Progenitor cell of endocrine pancreas (in vitro differentiated cells): ENCODE measurements at places on chromosomes 7 and 10. TPM values are rescaled to one million over a fixed set of nuclear protein-coding genes. Genes with fewer than 3 reads are reported as not detected.

DNA sequence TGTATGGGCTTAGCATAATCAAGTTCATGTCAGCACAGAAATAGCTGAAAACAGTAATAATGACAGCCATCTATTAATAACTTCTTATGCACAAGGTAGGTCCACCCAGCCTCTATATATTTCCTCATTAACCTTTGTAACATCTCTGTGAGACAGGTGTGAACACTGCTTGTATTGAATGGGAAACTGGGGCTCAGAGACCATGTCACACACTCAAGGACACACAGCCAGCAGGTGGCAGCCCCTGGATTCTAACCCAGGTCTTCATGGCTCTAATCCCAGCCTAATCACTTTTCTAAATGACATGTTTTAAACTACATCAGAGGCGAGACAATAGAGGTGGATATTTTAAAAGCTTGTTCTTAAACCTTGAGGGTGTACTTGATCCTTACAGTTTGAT is 591.4 kb downstream of the PARD3 start:
- H3K27me3 ChIP-seq, result no peaks in the 10 kb centered on the region
- H3K4me1 ChIP-seq, result peaks cover 31% of the 10 kb centered on the region
- no peak overlapping the region for H3K4me3 ChIP-seq
- no peak for DNase-seq

DNA sequence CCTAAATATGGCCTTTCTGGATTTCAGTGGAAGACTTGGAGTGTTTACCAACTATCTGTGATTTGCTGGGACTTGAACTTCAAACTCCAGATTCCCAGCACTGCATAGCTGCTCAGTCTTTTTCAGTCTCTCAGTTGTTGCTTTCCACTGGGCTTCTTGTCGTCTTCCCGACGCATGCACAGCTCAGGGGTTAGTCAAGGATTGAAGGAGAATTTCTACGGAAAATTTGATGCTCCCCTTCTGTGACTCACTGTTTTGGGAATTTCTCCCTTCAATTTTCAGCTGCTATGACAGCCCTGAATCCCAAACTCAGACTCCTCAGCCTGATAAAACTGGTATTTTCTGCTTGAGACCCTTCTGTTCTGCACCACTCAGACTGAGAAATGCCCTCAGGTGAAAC is 91.7 kb downstream of the CYP26A1 start:
- no peak for DNase-seq
- peaks cover 2% of the 10 kb centered on the region for H3K36me3 ChIP-seq
- no peaks in the 10 kb centered on the region for H3K27me3 ChIP-seq

GRCh38 chr10:69502589-69502988 is 51.3 kb downstream of the TSPAN15 start:
- H3K27me3 ChIP-seq, result no peaks in the 10 kb centered on the region
- peaks cover 5% of the 10 kb centered on the region for H3K4me1 ChIP-seq
- no peak overlapping the region for H3K4me3 ChIP-seq
- H3K27ac ChIP-seq, result no peak overlapping the region
- DNase-seq, result no peak

DNA sequence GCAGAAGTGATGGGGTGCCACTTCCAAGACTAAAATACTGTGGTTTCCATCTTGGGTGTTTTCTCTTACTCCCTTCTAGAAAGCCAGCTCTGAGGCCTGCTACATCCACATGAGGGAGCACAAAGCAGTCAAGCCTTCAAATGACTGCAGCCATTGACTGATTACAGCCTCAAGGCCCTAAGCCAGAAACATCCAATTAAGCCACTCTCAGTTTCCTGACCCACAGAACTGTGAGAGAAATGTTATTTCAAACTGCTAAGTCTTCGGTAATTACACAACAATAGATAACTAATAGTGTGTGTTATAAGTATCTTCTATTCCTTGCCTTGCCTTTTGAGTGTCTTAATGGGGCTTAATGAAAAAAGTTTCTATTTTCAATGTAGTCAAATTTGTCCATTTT is 24.8 kb downstream of the BRAF start:
- no peak overlapping the region for H3K4me3 ChIP-seq
- DNase-seq, result no peak
- peaks cover 20% of the 10 kb centered on the region for H3K36me3 ChIP-seq
- no peaks in the 10 kb centered on the region for H3K27me3 ChIP-seq

DNA sequence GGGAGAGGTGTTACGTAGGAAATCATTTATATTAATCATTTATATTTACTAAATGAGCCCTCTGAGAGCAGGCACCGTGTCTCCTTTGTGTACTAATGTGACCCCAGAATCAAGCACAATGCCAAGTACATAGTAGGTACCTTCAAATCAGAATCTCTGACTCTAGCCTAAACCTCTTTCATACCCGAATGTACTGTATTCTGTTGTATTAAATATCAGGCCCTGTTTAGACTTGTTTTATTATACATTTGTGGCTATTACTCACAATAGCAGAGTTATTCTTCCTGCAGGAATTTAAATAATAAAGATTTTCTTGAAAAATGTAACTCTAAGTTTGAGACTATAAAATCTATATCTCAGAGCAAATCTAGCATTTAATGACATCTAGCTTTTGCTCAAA is 297.3 kb downstream of the EXOC4 start:
- H3K36me3 ChIP-seq, result no peaks in the 10 kb centered on the region
- no peaks in the 10 kb centered on the region for H3K4me1 ChIP-seq
- H3K27me3 ChIP-seq, result no peaks in the 10 kb centered on the region

Gene CREB5
- 4.6 and 5.4 TPM in 2 replicates for total RNA-seq

Gene SPDYE5
- not detected in 2 replicates for total RNA-seq

Gene OR13A1
- total RNA-seq, result 0.38 TPM in 2 replicates
